Stimulated activated CD8-positive, alpha-beta memory T cell treated with anti-CD3 and anti-CD28 coated beads, Interleukin-15, amount 100 ng/mL, for 24 hours (primary cell): ENCODE measurements at places on chromosomes 5 and 9.

DNA sequence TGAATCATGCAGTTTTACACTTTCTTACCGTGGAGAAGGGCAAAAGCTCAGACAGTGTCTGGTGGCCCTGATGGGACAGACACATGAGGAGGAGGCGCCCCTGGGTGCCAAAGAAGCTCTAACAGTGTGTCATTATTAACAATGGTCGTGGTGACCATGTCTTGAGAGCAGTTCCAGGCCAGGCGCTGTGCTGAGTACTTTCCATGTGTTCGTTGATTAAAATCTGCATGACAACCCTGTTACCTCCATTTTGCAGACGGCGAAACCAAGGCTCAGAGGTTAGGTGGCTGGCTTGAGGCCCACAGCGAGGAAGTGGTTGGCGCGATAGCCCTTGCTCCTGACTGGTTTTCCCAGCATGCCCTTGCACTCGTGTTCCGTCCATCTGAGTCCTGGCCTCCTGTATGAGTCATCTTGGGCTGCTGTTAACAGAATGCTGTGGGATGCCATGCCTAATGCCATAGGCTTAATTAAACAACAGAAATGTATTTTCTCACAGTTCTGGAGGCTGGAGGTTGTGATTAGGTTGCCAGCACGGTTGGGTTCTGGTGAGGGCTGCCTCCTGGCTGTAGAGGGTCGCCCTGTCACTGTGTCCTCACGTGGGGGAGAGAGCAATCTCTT lies 92.0 kb downstream of the AMBP start:
- no peak for DNase-seq

GRCh38 chr5:1672396-1672795 lies 127.2 kb downstream of the MRPL36 start:
- DNase-seq: no peak

GRCh38 chr9:93673839-93674334 lies 97.5 kb downstream of the PHF2 start:
- no peak for DNase-seq

- DNase-seq: no peak
Observed at GRCh38 chr5:54313311-54314270, 3.2 kb upstream of the ARL15 start.
